ENCODE measurements at places on chromosomes 16 and 17. TPM values are rescaled to one million over a fixed set of nuclear protein-coding genes. Genes with fewer than 3 reads are reported as not detected.

DNA sequence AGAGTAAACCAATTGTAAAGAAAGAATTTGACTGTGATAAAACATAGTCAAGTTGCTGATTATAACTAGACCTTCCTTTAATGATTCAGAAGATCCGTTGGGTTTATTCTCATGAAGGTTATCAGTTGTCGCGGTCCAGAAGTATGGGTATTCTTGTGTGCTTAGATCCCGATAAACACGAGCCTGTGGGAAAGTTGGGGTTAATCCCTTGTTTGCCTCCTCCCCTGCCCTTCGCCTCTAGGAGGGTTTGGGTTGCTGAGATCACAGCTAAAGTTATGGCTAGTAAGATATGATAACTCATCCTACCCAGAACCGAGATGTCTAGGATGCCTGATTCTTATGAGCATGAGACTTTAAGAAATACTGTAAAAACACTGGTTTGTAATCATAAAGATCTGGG lies 66.8 kb downstream of the GPRC5B start:
- no peak overlapping the region for H3K27ac ChIP-seq
- H3K4me1 ChIP-seq, result 0 out of 2 replicates have a peak, but pooled peaks cover 2% of the 10 kb centered on the region
- no peaks in the 10 kb centered on the region for H3K27me3 ChIP-seq
- H3K36me3 ChIP-seq, result peaks cover 7% of the 10 kb centered on the region
- H3K4me3 ChIP-seq, result no peak overlapping the region

DNA sequence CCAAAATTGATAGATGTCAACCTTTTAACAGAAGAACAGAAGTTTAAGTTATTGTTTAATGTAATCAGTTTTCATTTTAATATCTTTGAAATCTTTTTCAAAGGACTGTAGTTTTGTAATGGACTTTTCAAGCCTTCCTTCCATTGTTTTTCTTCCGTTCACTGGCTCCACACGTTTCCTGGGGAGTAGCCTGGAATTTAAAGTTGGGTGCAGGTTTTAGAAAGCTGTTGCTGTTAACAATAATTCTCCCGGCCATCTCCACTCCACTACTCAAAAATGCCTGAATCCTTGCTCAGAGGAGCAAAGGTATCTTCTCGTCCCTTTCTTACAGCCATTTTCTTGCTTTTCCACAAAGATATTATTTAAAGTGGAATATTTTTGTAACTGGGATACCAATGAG lies 4.7 kb upstream of the COQ7 start:
- H3K27me3 ChIP-seq, result peaks cover 2% of the 10 kb centered on the region
- no peak overlapping the region for H3K4me3 ChIP-seq
- no peak for DNase-seq
- H3K36me3 ChIP-seq, result no peaks in the 10 kb centered on the region
- no peak overlapping the region for H3K27ac ChIP-seq

Gene METRNL
- 29.3 TPM for total RNA-seq

- H3K4me1 ChIP-seq, result no peaks in the 10 kb centered on the region
- no peak overlapping the region for H3K4me3 ChIP-seq
- DNase-seq, result no peak
- H3K27me3 ChIP-seq, result no peaks in the 10 kb centered on the region
- no peaks in the 10 kb centered on the region for H3K36me3 ChIP-seq
Observed at GRCh38 chr16:2037115-2037514, 10.4 kb downstream of the NHERF2 start.

GRCh38 chr17:67542219-67543114 lies 165.4 kb downstream of the PITPNC1 start:
- H3K4me3 ChIP-seq, result no peak overlapping the region
- 0 out of 2 replicates have a peak, but pooled peaks cover 4% of the 10 kb centered on the region for H3K36me3 ChIP-seq
- H3K4me1 ChIP-seq, result peaks cover 5% of the 10 kb centered on the region
- no peak for DNase-seq

GRCh38 chr16:55471448-55472097 lies 7.4 kb upstream of the MMP2 start:
- H3K27me3 ChIP-seq, result peaks cover 66% of the 10 kb centered on the region
- no peak overlapping the region for H3K4me3 ChIP-seq
- no peaks in the 10 kb centered on the region for H3K36me3 ChIP-seq
- DNase-seq, result no peak
- H3K4me1 ChIP-seq, result peaks cover 23% of the 10 kb centered on the region
- H3K27ac ChIP-seq, result no peak overlapping the region

DNA sequence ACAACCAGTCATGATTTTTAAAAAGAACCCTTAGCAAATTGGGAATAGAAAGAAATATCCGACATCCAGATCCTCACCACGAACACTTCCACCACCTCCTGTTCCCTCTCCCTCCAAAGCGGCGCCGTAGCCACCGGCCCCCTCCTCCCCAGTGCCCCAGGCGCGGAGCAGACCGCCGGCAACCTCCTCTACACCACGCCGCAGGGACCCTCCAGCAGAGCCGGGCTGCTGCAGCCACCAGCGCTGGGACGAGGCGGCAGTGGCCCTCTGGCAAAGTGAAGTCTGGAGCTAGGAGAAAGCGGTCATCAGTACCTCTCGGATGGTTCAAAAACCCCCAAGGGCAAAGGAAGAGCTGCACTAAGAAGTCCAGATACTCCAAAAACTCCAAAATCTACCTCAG lies 41.4 kb upstream of the SLFN13 start:
- peaks cover 60% of the 10 kb centered on the region for H3K4me1 ChIP-seq
- DNase-seq, result peak; percentile 70
- H3K4me3 ChIP-seq, result peak overlapping the region; percentile 15
- no peaks in the 10 kb centered on the region for H3K36me3 ChIP-seq
- peaks cover 100% of the 10 kb centered on the region for H3K27me3 ChIP-seq

DNA sequence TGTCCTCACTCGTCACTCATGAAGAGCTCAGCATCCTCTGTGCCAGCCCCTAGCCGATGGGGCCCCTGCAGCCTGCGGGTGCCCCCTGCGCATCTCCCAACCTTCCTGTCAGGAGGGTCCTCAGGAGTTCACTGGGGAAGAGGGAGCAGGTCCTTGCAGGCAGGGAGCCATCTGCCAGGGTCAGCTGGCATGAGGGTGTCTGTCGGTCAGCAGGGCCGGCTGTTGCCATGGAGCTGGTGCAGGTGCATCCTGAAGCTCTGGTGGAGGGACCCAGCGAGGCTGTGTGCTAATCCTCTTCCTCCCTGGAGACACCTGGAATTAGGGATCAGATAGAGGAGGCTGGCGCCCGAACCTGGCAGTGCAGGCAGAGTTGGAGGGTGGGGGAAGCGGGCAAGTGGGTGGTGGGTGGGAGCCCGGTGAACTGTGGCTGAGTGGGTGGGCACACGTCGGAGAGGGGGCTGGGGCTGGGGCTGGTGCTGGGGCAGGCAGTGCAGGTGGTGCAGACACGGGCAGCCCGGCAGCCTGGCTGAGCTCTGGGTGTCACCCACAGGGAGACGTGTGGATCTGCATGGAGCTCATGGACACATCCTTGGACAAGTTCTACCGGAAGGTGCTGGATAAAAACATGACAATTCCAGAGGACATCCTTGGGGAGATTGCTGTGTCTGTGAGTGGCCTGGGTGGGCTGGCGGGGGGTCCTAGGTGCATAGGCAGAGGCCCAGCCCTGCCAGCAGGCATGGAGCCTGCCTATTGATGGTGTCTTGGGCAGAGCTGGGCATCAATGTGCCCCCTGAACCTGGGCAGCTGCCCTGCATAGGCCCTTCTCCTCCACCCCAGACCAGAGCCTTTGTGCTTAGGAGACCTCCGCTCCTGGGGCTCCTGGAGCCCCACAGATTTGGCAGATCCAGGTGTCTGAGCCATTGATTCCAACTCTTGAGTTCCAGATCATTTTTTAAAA lies 17.4 kb downstream of the MAP2K3 start:
- peaks cover 54% of the 10 kb centered on the region for H3K36me3 ChIP-seq
- no peak overlapping the region for H3K4me3 ChIP-seq
- peaks cover 3% of the 10 kb centered on the region for H3K27me3 ChIP-seq
- no peaks in the 10 kb centered on the region for H3K4me1 ChIP-seq

Gene INCA1
- total RNA-seq, result 1.1 TPM

- no peak for DNase-seq
- peak overlapping the region; percentile 12 for H3K4me3 ChIP-seq
- no peaks in the 10 kb centered on the region for H3K27me3 ChIP-seq
- H3K4me1 ChIP-seq, result peaks cover 23% of the 10 kb centered on the region
- no peaks in the 10 kb centered on the region for H3K36me3 ChIP-seq
Observed at GRCh38 chr17:56577190-56577842, 16.2 kb upstream of the NOG start.
